NT2/D1 (cell line): ENCODE measurements at places on chromosomes 12 and 14.

DNA sequence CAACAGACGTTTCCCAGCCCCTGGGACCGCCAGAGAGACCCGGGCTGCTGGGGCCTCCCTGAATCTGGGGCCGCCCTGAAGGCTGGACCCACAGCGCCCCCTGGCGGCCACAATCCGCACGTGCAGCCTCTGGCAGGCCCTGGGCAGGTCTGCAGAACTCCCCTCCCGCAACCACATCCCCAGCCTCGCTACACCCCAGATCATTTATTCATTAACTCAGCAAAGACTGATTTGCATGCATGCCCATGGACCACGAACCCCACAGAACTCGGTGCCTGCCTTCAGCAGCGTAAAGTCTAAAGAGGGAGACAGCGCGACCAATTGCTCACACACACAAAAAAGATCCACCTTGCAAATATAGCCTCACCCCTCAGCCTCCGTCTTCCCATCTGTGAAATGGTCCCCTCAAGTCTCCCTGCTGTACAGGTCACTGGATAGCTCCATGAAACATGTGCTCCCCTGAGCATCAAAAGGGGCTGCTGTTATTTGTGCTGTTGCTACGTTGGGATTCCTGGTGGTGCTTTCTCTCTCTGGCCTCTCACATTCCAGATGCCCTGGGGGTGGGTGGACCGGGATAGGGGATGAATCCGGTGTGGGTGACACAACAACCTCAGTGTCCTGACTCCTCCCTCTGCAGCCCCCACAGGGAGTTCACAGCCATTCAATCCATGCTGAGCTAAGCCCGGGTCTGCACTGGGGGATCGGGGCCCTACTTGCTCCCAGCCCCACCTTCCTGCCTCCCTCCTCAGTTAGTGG, 96.4 kb downstream of the SCARB1 start:
- DNase-seq: peak; percentile 69

DNA sequence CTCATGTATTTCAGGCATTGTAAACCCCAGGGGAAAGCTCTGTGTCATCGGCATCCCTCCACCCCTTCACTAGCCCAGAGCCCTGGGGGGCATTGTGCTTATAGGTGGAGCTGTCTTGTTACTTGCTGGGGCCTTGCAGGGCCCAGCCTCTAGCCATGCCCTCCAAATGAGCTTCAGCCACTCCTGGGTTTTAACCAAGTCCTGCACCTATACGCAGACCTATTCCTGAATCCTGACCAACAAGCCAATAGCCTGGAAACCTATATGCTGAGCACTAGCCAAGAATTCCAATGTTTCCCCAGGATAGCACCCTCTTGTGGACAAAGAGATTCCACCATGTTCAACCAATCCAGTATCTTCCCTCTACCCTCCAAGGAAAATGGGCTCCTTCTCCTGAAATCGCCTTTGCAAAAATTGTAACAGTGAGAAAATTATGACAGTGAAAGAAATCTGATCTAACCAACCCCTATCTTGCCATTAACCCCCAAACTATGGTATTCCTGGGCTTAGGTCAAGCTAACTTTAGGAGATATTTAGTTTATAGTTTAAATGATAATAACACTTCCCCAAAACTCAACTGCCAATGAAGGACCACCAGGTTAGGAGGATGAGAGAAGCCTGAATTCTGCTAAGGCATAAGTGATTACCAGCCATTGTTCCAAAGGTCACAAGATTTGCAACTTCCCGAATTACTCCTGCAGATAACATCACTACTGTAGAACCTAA, 55.5 kb downstream of the TTC7B start:
- no peak for DNase-seq

DNA sequence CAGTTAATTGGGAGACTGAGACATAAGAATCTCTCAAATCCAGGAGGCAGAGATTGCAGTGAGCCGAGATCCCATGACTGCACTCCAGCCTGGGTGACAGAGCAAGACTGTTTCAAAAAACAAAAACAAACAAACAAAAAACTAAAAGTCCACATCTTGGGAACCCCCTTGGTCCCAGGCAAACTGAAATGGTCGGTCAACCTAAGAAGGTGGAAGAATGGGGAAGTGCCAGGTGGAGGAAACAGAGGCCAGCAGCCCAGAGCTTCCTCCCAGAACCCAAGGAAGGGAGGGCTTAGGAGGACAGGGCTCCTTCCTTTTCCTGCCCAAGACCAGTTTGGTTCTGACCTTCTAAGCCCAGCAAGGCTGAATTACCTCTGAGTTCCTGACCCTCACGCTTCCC, 121.0 kb upstream of the FUT8 start:
- DNase-seq: no peak

GRCh38 chr12:58067610-58068387, 126.4 kb downstream of the ATP23 start:
- DNase-seq: no peak

GRCh38 chr14:73342670-73343069, 105.4 kb downstream of the PAPLN start:
- DNase-seq: no peak

DNA sequence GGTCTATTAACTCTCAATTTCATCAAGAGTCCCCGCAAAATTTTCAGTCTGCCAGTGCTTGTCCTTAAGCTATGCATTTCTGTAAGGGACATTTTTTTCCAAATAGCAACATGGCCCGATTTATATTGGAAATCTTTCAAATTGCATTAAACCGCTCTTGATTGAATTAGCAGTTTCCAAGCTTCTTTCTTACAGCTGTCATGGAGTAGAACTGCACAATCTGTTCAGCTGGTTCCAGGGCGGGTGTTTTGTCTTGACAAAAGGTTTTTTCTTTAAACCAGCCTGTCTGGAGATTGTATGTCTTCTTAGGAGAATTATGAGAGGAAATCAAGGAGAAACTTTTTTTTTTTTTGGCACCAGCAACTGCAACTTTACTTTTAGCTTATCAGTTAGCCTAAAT, 185.8 kb downstream of the ALG10B start:
- no peak for DNase-seq

DNA sequence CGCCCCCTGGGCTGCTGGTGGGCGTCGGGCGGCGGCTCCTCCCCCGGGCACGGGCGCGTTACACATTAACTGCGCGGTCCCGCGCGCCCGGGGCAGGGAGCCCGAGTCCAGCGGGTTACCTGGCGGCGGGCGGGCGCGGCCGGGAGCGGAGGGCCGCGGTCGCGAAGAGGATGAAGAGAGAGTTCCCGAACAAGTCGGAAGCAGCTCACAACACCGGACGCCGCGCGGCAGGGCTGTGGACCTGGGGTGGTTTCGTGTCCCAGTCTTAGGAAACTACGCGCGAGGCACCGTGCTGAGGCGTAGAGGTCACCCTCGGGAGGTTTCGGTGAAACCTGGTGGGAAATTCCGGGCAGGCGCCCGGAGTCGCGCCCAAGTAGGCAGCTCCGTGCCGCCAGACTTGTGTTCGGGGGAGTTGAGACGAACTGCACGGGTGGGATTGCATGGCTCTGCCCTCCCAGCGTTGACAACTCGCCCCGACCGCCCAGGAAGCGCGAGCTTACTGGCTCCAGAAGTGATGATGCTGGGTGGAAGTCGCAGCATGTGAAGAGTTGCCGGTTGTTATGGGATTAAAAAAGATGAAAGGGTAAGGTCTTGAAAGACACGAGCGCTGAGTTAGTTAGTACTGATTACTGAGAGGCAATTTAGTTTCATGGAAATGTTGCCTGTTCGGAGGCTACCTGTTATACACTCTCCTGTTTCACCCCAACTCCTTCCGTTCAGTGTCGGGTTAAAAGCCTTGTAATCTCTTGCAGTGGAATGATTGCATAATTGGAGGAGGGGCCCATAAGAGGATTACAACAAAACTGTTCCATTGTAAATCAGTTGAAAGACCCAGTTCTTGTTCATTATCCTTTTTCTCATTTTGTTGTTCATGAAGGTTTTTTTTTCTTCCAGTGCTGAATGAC, 879 bp downstream of the RAB3IP start:
- DNase-seq: peak; percentile 23

DNA sequence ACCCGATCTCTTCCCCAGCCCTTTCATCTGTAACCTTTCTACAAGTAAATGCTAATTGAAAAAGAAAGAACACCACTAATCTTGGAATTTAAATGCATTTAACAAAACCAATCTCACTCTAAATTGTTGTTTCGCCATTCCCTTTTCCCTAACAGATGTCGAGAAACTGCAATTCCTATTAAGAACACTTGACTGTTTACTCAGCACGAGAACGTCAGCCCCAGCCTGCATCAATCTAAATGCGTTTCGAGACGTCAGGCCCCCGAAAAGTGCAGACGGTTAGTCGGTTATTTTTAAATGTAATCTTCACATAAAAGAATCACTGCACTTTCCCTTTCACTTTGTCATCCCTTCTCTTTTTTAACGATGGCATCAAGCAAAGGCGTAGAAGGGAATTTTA, 837.6 kb downstream of the VRK1 start:
- no peak for DNase-seq

DNA sequence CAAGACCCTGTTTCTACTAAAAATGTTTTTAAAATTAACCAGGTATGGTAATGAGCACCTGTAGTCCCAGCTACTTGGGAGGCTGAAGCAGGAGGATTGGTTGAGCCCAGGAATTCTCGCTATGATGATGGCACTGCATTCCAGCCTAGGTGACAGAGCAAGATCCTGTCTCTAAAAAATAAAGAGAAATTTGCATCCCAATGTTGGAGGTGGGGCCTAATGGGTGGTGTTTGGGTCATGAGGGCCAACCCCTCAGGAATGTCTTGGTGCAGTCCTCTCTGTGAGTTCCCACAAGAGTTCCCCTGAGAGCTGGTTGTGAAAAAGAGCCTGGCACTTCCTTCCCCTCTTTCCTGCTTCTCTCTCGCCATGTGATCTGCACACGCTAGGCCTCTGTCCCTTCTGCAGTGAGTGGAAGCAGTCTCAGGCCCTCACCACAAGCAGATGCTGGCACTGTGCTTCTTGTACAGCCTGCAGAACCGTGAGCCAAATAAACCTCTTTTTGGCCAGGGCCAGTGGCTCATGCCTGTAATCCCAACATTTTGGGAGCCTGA, 11.3 kb downstream of the ACOT6 start:
- DNase-seq: no peak

DNA sequence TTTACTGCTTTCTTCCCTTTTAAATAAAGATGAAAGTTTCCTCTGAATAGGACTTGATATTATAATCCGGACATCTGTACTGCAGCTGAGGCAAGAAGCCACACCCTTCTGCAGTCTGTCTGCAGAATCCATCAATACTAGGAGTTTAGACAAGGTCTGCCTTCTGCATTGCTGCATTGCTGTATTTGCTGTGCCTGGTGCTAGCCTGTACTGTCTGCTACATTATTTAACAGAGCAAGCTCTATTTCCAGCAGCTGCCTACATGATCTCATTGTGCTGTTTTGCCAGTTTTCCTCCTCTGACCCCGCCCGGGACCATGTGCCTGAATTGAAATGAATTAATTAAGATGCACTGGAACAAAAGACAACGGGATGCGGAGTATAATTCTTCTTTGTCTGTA, 1.7 kb downstream of the TUBA1A start:
- DNase-seq: no peak

GRCh38 chr12:115400011-115400410, 716.0 kb upstream of the TBX3 start:
- no peak for DNase-seq

DNA sequence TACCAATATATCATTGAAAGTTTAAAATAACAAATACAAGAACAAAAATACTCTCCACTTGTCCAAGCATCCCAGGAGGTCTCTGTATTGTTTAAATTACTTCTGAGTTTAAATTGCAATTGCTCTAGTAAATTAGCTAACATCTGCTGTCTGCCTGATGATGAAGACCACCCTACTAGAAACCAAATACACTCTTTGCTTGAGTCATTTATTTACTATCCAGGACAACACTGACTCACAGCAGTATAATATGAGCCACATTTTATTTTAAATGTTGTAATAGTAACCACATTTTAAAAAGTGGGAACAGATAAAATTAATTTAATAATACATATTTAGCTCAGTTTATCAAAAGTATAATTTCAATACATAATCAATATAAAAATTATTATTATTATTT, 62.9 kb upstream of the EEA1 start:
- no peak for DNase-seq

DNA sequence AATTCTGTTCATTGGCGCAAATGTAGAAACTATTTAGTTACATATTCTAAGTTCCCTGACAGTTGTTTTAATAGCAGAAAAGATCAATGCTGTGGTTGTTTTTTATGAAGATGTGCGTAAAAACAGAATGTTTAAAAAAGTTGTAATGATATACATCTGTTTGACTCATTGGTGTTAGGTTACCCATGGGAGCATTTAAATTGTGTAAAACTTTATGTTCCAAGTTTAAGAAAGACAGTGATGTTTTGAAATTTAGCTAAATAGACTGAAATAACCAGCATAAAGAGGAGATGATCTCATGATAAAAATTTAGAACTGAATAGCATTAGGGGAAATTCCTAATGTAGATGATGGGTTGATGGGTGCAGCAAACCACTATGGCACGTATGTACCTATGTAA, 3.6 kb downstream of the PELI2 start:
- no peak for DNase-seq

DNA sequence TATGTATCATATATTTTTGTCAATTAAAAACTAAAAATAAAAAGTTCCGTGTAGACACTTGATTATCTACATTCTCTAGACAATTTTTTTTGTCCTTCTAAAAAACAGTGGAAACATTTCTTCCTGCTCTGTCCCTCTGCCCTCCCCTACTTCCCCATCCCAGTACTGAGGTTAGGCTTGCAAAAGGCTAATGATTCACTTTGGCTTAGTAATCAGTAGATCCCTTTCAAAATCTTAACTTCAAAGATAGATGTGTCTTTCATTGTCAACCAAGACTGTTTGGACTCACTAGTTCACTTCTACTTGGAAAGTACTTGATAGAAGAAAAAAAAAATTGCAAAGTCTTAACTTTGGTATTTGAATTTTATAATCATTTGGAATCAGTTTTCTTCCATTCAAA, 3.8 kb downstream of the SETD3 start:
- DNase-seq: no peak

DNA sequence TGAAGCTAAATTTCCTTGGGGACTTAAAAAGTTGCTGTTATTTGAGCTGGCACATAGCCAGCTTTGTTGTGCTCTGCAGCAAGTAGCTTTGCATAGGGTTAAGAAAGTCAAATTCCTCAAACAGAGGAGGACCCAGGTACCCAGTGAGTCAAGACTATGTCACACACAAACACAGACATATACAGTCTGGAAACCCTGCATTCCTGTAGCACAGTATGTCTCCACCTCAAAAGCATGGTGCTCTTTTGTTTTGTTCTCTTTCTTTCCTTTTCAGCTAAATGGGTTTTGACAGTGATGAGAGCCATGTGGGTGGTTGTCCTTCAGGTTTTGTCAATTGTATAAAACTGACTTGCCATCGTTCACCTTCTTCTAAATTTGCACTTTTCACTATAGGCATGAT, 179.6 kb upstream of the DIO2 start:
- DNase-seq: peak; percentile 35
